ENCODE measurements at places on chromosomes 4 and X.

DNA sequence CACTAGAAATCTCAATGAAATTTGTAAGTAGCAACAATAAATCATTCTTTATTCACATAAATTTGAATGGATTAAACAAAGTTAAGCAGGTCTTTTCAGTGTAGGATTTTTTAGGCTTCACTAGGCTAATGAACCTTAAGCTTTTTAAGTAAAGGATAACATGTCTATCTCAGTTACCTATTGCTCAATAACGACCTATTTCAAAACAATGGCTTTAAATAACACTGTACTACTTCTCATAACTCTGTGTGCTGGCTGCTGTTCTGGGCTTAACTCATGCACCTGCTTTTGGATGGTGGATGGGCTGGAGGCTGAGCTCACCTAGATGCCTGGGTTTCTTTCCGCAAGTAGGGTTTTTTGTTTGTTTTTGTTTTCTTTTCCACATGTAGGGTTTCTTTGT, 495.0 kb upstream of the SLIT2 start:
- no peak for DNase-seq

DNA sequence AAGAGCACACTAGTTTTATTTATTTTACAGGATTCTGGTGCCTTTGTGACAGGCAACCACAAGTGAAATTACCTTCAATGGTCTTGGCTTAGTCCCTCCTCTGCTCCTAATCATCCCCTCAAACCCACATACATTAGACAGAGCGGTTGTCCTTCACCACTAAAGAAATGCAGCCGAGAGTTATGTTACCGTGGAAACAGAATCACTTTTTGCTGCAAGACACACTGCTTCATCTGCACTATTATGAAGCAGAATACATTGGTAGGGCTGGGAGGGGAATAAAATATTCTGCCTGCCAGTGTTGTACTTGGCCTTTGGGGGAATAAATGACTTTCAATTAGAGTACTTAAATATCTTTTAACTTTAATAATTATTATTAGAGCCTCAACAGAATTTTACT, 75.2 kb downstream of the ARHGEF38 start:
- DNase-seq, result peak; percentile 32

DNA sequence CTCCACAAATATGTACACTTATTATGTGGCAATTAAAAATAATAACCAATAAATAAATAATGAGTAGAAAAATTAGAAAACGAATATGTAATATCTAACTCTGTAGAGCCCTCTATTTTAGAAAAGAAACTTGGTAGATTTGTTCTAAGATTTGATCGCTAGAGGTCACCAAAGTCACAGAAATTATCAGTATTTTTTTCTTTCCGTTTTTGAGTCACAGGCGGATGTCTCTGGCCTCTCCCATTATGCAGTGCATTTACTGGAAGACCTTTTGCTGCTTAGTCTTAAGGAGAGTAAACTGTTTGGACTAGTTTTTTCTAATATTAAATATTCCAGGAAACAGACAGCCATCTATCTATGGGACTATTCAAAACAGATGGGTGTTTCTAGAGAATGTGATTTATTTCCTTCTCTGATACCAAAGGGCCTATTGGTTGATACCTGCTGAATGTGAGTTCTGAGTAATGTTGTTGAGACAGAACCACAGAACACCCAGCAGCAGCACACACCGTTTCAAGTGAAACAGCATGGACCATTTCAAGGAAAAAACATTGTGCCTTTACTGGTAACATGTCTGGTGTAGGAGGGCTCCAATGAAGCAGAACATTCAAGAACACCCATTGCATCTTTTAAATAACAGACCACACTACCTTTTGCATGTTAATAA, 34.0 kb upstream of the GYPA start:
- peak; percentile 80 for DNase-seq

GRCh38 chr4:152065545-152065944, 304.7 kb upstream of the GATB start:
- no peak for DNase-seq

DNA sequence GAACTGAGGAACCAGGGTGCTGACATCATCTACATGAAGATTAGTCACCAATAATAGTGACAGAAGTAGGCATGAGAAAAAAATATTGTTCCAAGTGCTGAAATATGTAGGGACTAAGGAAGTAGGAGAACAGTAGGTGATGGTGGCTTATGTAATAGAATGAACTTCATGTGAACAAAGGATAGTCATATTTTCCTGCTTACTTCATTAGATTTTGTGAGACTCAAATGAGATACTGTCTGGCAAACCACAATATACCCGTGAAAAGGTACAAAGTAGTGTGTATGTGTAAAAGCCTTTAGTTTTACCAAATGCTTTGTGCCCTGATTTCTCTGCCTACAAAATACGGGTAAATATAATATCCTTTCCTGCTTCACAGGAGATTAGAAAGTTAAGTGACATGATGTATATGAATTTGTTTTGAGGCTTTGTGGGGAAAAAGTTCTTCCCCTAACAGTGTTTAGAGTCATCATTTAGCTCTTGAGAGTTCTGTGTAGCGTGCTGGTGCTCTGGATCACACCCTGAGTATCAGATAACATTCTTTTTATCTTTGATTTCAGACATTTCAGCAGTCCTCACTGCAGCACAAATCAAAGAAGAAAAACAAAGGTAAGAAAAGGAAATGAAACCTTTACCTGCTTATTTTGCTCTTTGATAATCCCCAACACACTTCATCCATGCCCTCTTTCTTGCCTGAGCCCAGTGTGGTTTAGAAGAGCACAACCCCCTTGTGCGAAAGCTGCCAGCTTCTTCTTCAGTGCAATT, 67.9 kb downstream of the KLHL34 start:
- DNase-seq, result no peak

GRCh38 chrX:91079342-91080114, 355.1 kb upstream of the PABPC5 start:
- DNase-seq, result no peak

- no peak for DNase-seq
These were observed 30.8 kb upstream of the GPR78 start for GRCh38 chr4:8549352-8549931.

GRCh38 chr4:147456706-147457105, 24.2 kb upstream of the EDNRA start:
- no peak for DNase-seq

GRCh38 chr4:111991797-111992196, 153.5 kb upstream of the FAM241A start:
- no peak for DNase-seq

GRCh38 chrX:133670383-133670782, 255.1 kb upstream of the GPC4 start:
- DNase-seq, result peak; percentile 31

Measured in common myeloid progenitor, CD34-positive (primary cell).